Right atrium auricular region (tissue), 2 donors: ENCODE measurements at places on chromosomes 3 and 15. TPM values are rescaled to one million over a fixed set of nuclear protein-coding genes. Genes with fewer than 3 reads are reported as not detected.
A peak's percentile ranks its signal among the peaks of the same experiment; 100 is the strongest.

Gene UCN2
- total RNA-seq = not detected

- no peak for DNase-seq
- H3K4me1 ChIP-seq = no peaks in the 10 kb centered on the region
- no peak overlapping the region for H3K4me3 ChIP-seq
Observed at GRCh38 chr15:57060799-57061198, 142.4 kb downstream of the TCF12 start.

GRCh38 chr15:29018120-29018805 lies 132.5 kb downstream of the APBA2 start:
- H3K36me3 ChIP-seq = no peaks in the 10 kb centered on the region
- H3K4me3 ChIP-seq = no peak overlapping the region
- no peaks in the 10 kb centered on the region for H3K27me3 ChIP-seq
- no peak overlapping the region for H3K27ac ChIP-seq

GRCh38 chr3:42036483-42036823 lies 54.7 kb upstream of the TRAK1 start:
- H3K4me1 ChIP-seq = peaks cover 92% of the 10 kb centered on the region
- peak; percentile 78 for DNase-seq
- no peak overlapping the region for H3K4me3 ChIP-seq
- no peaks in the 10 kb centered on the region for H3K27me3 ChIP-seq

Gene ABI3BP
- total RNA-seq = 56.3 TPM

Gene XCR1
- not detected for total RNA-seq

Gene ISG20
- 2.3 TPM for total RNA-seq

Gene PLA2G4E
- 0.11 TPM for total RNA-seq

DNA sequence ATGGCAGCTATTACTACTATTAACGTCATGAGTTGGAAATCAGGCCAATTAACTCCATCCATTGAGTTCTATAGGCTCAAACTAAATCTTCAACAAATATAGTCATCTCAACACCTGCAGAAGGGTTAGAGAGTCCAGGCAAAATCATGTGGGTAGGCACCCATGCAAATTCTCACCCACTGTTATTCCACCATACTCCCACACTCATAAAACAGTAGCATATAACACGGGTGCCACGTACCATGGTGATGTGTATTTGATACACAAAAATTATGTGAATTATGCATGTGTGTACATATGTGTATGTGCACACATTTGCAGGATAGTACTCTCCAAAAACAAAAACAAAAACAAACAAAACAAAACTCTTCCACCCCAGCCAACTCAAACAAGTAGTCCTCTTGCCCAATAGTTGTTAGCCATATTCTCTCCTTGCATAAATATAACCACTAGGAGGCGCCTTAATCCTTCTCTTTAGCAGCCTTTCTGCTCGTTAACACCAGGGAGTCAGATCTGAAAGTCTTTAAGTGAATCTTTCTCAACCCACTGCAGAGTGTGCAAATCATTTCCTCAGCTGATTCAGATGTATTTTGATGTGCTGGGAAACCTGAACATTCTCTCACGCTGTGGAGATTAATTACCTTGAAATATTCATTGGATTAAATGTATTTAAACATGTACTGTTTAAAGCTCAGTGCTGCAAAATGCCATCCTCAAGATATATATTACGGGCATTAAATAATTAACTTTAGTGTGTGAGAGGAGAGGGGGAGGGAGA lies 38.0 kb upstream of the COPB2 start:
- no peak for DNase-seq
- no peak overlapping the region for H3K4me3 ChIP-seq
- H3K27ac ChIP-seq = no peak overlapping the region
- no peaks in the 10 kb centered on the region for H3K4me1 ChIP-seq

Gene CCDC39
- not detected for total RNA-seq

Gene MTFMT
- total RNA-seq = 25.9 TPM

DNA sequence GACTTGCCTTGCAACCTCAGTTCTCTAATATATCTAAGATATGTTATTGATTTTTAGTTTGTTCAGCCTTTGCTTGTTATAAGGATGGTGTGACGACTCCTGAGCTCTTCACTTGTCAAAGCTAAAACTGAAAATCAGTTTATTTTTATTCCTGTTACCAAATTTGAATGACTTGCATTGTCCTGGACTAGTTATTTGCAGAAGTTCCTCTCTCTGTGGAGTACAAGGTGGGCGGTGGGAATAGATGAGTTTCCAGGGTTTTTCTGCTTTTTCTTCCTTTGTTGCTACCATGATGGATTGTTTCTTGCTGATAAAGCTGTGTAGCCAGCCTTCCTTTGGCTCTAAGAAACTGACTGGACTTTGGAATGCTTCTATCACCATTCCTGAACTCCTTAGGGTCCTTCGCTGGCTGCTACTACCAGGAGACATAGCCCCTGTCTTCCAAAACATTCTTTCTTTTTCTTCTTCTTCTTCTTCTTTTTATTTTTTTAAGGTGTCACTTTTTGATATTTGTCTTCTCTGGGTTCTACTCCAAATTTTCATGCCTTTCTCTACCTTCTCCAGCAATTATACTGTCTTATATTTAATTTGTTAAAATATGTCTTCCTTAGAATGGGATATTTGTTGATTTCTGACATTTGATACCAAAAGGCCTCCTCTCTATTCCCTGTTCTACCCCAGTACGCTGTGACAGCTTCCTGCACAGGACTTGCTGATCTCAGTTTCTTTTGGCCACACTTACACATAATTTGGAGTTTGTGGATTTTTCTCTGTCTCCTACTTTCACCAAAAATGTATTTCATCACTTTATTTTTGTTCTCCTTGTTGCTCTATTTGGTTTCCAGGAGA lies 145.1 kb upstream of the THRB start:
- no peaks in the 10 kb centered on the region for H3K4me1 ChIP-seq
- no peak for DNase-seq
- no peaks in the 10 kb centered on the region for H3K36me3 ChIP-seq
- no peak overlapping the region for H3K27ac ChIP-seq

Gene FANCD2OS
- not detected for total RNA-seq

DNA sequence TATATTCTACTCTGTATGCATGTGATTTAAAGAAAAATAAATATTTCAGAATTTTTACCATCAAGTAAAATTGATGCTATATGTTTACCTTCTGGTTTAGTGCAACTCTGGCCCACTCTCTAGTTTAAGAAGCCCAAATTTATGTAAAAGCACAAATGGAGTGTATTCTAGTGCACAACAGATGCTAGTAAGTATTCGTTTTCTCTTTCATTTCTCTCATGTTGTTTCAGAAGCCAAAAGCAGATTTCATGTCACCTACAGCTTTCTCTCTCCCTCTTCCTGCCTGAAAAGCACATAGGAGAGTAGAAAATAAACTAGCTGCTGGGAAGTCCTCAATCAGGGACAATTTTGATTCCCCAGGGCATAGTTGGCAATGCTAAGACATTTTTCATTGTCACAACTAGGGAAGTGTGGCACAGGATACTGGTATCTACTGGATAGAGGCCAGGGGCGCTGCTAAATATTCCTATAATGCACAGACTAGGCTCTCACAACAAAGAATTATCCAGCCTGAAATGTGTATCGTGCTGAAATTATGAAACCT lies 147.4 kb upstream of the ARHGEF26 start:
- no peaks in the 10 kb centered on the region for H3K27me3 ChIP-seq
- no peak for DNase-seq
- H3K27ac ChIP-seq = no peak overlapping the region

DNA sequence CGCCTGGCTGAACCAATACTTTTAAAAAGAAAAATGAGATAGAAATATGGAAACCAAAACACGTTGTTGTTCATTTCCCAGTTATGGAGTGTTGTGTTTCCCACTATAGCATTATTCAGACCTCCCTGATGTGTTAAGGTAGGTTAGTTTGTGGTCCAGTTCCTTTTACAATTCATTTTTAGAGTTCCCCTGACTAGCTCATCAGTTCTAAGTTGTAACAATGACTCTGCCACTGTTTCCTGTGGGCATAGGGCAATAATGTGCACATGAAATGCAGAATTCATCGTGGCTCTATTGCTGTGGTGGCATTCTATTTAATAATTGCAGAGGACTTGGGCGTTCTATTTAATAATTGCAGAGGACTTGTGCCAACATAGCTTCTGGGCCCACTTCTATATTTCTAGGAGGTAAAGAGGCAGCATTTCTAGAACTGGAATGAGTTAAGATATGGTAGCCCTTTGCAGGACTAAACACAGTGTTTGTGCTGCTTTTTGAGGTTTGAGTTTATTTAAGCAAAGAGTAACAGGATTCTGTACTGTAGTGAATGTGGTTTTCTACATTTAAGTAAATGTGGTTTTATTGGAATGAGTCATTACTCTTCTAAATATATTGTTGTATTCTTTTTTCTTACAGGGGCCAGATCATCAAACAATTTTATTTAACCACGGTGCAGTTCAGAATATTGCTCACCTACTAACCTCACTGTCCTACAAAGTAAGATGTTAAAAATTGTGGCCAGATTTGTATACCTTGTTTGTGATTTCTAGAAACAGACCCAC lies 47.5 kb downstream of the ARMC8 start:
- no peaks in the 10 kb centered on the region for H3K27me3 ChIP-seq
- H3K4me1 ChIP-seq = peaks cover 4% of the 10 kb centered on the region
- H3K27ac ChIP-seq = no peak overlapping the region

DNA sequence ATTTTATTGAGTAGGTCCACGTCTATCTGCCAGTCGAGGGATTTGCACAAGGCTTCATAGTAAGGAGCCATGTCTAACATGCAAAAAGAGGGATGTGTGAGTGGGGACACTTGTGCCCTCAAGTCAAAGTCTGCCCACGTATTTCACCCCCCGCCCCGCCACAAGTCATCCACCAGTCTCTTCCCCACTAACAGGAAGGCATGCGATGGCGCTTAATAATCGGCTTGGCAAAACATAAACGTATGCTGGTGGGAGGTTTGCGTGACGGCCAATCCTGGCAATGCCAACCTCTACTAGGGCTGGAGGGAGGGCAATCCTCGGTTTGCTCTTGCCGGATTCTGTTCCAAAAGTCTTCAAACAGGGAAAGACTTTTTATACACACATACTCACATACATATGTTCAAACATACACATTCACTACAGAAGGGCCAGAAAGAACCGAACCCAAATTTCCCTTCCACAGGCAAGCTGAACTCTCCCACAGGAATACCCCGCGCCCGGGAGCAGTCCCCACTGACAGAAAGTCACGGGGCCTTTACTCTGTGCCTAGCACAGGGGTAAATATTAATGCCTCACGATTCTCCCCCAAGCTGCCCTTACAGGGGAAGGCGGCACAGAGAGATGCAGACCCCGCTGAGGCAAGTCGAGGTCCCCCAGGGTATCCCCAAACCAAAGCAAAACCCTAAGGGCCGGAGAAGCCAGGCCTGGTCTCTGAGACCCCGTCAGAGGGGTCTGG lies 675 bp downstream of the PSMD6 start:
- no peaks in the 10 kb centered on the region for H3K27me3 ChIP-seq

Gene GPR62
- 0.12 TPM for total RNA-seq

DNA sequence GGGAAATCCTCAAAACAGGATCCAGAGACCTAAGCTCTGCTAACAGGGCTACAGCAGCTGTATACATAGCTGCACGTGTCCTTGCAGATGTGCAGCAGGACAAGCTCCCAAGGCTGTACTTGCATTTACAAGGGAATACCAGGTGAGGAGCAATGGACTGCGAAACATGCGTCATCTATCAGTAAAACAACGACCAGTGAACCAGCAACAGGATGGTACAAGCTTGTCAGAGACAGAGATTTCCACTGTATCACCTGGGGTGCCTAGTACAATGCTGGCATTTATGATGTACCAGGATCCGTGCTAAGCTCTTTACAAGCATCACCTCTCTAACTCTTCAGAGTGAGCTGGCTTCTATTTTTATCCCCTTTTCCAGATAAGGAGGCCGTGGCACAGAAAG lies 227.3 kb downstream of the FOXP1 start:
- no peaks in the 10 kb centered on the region for H3K27me3 ChIP-seq
- peaks cover 11% of the 10 kb centered on the region for H3K4me1 ChIP-seq
- no peaks in the 10 kb centered on the region for H3K36me3 ChIP-seq
- H3K27ac ChIP-seq = no peak overlapping the region
- no peak overlapping the region for H3K4me3 ChIP-seq
- DNase-seq = no peak

DNA sequence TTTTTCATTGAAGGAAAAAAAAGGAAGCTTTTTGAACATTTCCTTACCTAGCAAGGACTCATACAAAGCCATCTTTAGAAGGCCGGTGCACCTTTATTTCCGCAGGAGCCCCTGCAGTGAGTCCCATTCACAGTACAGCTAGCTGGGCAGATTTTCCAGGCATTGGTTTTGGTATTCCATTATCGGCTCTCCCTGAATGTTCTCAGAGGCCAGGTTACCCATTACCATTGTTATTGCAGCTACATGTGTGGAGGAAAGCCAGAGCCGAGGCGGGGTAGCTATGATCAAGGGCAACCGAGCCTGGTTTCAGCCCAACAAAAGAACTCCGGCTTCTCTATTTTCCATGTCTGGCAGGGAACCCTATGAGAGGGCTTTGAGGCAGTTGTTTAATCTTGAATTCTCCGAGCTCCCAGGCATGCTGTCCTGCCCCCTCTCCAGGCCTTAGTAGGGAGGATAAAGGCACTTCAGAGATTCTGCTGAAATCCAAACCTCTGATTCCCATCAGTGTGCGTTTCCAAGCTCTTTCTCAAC lies 100.3 kb downstream of the LRRK1 start:
- H3K27ac ChIP-seq = no peak overlapping the region
- H3K4me1 ChIP-seq = no peaks in the 10 kb centered on the region
- no peaks in the 10 kb centered on the region for H3K36me3 ChIP-seq
- peak; percentile 32 for DNase-seq
- H3K4me3 ChIP-seq = no peak overlapping the region
- H3K27me3 ChIP-seq = no peaks in the 10 kb centered on the region

Gene CCDC80
- total RNA-seq = 206 TPM

Gene LYZL4
- not detected for total RNA-seq

Gene ASTE1
- 2.6 TPM for total RNA-seq

Gene CRABP1
- not detected for total RNA-seq

DNA sequence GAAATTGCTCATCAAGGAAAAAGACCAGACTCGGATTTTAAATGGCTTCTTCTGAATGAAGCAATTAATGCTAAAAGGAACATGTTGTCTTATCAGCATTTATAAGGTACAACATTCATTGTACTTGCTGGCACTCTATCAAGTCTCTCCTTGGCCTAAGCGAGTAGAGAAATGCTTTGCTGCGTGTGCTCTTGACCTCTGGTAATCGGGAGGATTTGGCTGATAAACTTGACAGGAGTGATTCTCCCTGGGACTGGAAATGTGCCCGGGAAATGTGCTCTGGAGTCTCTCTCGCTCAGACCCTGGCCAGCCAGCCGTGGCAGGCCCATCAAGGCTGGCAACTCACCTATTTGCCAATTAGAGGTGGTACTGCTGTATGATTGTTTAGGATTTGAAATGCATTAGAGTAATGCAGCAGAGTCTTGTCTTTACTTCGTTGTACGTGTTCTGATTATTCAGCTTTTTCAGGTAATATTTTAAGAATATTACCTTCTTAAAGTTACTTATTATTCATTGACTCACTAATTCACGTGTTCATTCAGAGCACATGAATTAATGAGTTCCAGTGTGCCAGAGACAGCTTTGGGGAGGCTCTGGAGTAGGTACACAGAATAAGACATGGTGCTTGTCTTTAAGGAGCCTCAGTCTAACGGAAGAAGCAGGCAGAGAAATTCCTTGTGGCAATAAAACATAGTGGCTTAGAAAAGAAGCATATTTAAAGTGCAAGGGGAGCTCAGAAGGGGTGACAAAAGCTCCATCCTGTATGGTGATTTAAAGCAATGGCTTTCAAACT lies 48.0 kb upstream of the TPRG1 start:
- peak overlapping the region; percentile 28 for H3K27ac ChIP-seq
- no peaks in the 10 kb centered on the region for H3K36me3 ChIP-seq
